ENCODE measurements at places on chromosomes 6 and 20.

DNA sequence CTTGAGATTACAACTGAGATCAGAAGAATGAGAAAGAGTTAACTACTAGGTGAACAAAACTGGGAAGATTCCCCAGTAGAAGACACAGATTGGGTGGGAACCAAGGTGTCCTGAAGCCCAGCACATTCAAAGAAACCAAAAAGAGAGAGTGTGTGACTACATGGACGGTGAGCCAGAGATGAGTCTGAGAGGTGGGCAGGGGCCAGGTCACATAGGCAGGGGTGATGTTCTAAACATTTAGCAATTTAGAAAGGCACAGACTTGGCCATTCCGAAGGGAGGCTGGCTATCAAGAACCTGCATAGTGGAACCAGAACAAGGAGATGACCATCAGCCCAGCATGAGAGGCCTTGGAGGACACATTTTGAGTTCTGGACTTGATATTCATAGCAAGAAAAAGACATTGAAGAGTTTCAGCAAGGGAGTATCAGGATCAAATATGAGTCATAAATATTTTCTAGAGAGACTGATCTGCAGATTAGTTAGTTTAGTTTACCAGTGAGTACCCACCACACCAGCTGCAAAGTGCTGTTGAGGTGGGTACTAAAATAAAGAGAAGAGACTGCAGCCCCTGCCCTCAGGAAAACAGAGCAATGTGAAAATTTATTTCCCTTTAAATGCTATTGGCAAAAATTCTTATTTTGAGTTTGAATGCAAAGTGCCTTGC lies 340.5 kb upstream of the PRDM1 start:
- DNase-seq = no peak

- DNase-seq = no peak
Observed at GRCh38 chr6:41519305-41519744, 26.9 kb upstream of the FOXP4 start.

- no peak for DNase-seq
Observed at GRCh38 chr6:9914951-9915350, 499.9 kb downstream of the TFAP2A start.

GRCh38 chr20:54435015-54435414 lies 40.4 kb upstream of the DOK5 start:
- DNase-seq = no peak

- DNase-seq = no peak
Observed at GRCh38 chr20:62633598-62634329, 8.5 kb upstream of the SLCO4A1 start.

- no peak for DNase-seq
Observed at GRCh38 chr20:36805396-36805795, 31.8 kb upstream of the DSN1 start.

DNA sequence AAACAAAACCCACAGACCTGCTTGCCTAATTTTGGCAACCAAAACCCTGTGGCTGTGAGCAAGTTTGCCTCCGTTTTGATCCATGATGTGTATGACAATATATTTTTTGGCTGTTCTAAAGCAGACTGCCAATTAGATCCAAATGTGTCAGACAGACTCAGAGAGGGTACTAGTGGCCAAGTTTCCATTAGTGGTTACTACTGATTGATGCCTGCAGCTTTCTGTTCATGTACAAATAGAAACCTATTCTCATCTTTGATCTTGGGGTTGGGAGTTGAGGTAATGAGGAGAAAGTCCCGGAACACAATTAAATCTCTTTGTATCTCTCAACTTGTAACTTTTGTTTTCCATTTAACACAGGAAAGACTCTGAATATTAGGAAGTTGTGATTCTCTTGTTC lies 100.9 kb downstream of the RNF144B start:
- no peak for DNase-seq

GRCh38 chr6:63236398-63236817 lies 25.1 kb downstream of the FKBP1C start:
- DNase-seq = no peak

DNA sequence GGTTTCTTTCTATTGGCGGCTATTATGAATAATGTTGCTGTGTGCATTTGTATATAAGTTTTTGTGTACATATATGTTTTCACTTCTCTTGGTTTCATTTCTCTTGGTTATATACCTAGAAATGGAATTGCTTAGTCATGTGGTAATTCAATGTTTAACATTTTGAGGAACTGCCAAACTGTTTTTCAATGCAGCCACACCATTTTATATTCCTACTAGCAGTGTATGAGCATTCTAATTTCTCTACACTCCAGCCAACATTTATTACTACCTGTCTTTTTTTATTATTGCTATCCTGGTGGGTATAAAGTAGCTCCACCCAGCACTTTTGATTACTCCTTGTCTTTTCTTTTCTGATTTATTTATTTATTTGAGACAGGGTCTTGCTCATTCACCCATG lies 54.8 kb downstream of the PHACTR2 start:
- no peak for DNase-seq

GRCh38 chr6:11772109-11772825 lies 6.3 kb downstream of the ADTRP start:
- DNase-seq = no peak

- DNase-seq = no peak
Observed at GRCh38 chr20:33658510-33658909, 3.6 kb upstream of the C20orf144 start.

DNA sequence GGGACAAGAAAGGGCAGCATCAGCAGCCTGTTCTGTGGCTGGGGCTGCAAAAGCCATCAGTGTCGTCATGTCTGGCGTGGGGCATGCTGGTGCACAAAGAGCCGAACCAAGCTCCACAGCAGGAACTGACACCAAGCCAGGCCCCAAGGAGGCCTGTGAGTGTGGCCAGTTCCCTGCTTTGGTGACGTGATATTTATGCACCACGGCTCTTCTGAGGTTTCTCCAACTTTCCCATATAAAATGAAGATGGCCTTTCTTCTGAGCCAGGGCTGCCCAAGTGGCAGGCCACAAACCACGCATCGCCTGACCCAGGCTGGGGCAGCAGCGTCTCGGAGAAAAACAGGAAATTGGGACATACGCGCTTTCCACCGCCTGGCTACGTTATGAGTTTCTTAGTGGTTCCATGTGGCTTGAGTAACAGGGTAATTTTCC lies 109.9 kb downstream of the RIN2 start:
- no peak for DNase-seq

- DNase-seq = no peak
Observed at GRCh38 chr6:142867355-142867801, 77.6 kb downstream of the HIVEP2 start.

DNA sequence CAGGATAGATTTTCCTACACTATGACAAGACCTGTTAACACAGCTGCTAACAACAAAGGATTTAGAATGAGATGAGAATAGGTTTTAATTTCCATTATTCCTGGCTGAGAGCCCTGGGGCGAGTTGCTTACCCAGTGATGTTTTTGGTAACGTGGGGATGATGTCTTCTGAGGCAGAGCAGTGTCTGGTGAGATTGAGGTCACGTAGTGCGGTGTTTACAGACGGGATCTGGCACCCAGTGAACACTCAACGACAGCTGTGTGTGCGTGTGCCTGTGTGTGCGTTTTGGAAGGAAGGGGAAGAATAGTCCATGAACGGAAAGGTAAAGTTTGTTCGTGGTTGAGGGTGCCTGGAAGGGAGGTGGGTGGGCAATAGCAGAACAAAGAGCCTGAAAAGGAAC lies 384.7 kb downstream of the C6orf118 start:
- DNase-seq = no peak

GRCh38 chr6:24694198-24694597 lies 24.8 kb downstream of the C6orf62 start:
- no peak for DNase-seq

DNA sequence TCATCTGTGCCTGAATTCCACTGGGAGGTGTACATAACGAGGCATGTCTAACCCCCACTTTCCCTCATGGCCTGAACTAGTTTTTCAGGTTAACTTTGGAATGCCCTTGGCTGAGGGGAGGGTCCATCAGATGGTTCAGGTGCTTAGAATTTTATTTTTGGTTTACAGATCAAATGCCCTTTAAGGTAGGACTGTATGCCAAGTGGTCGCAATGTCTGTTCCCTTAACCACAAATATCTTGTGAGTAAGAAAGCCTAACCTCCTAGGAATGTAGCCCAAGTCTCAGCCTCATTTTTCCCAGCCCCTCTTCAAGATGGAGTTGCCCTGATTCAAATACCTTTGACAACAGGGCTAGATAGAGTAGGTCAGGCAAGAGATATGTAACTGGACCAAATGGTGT lies 78.4 kb downstream of the RNASET2 start:
- DNase-seq = no peak

GRCh38 chr20:59747671-59748515 lies 143.6 kb downstream of the PHACTR3 start:
- no peak for DNase-seq

DNA sequence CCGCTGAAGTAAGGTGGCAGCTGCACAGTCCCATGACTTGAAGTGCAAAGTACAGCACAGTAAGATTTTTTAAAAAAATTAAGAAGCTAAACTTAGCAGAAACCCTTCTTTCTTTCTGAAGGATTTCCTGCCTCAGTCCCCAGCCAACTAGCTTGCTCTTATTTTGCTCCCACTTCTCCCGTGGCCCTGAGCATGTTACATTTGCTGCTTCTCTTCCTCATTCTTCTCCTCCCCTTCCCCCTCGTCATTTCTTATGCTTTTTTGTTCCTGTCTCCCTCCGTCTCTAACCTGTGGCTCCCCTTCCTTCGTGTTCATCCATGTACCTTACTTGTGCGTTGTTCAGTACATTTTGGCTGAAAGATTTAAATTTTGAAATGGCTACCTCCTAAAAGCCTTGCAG lies 123.0 kb downstream of the SASH1 start:
- no peak for DNase-seq

- no peak for DNase-seq
Observed at GRCh38 chr6:14055541-14055940, 62.0 kb upstream of the CD83 start.

GRCh38 chr6:32867554-32868256 lies 13.7 kb downstream of the PSMB9 start:
- no peak for DNase-seq

- DNase-seq = no peak
Observed at GRCh38 chr6:100461278-100461916, 3.3 kb downstream of the SIM1 start.

GRCh38 chr20:19765266-19765665 lies 7.2 kb downstream of the RIN2 start:
- no peak for DNase-seq

GRCh38 chr6:155245193-155245592 lies 18.6 kb upstream of the CLDN20 start:
- no peak for DNase-seq

GRCh38 chr6:155188707-155189496 lies 74.9 kb upstream of the CLDN20 start:
- DNase-seq = no peak

All from stimulated activated effector memory CD8-positive, alpha-beta T cell treated with anti-CD3 and anti-CD28 coated beads, Interleukin-12 subunit alpha, Interleukin-12 subunit beta, amount 100 ng/mL, for 72 hours (primary cell).